Fibroblast of lung (primary cell): ENCODE measurements at places on chromosomes 1 and 21.

- no peak for DNase-seq
Observed at GRCh38 chr1:235671992-235672391, 22.4 kb upstream of the GNG4 start.

DNA sequence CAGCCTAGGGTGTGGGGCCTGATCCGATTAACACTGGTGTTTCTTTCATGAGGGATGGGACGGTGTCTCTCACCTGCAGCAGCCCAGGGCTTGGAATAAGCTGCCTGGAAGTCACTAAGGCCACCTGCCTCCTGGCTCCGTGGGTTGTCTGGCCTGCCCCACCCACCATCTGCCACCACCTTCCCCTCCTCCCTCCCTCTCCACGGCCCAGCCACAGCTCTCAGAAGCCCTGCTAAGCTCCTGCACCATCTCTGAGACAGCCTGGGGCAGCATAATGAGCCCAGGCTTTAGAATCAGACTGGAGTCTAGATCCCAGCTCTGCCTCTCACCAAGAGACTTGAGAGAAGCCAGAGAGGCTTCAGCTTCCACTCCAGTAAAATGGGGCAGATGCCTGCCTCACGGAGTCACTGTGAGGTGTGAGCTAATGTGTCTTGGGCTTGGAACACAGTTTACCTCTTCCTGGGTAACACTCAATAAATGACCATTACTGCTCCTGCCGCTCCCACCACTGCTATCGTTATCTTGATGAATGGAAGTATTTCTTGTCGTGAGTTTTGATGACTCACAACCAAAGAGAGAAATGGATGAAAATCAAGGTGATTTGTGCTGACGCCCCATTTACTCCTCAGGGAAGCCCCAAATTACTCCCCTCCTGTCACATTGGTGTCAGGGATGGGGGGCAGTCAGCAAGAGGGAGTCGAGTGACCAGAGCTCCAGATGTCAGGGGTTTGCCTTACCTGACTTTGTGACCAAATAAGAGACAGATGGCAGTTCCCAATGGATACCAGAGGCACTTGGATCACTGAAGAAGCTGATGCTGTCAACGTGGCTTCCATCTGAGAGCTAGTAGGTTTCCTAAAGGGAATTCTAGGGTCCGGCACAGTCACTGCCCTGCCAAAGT is 23.5 kb upstream of the C1QA start:
- no peak for DNase-seq

GRCh38 chr1:108046026-108046425 is 81.0 kb upstream of the VAV3 start:
- no peak for DNase-seq

- no peak for DNase-seq
Observed at GRCh38 chr1:3479511-3480368, 25.3 kb downstream of the ARHGEF16 start.

- DNase-seq: no peak
Observed at GRCh38 chr1:27446496-27447020, 43.4 kb downstream of the WASF2 start.

GRCh38 chr1:94617134-94617805 is 75.7 kb upstream of the F3 start:
- peak; percentile 45 for DNase-seq

DNA sequence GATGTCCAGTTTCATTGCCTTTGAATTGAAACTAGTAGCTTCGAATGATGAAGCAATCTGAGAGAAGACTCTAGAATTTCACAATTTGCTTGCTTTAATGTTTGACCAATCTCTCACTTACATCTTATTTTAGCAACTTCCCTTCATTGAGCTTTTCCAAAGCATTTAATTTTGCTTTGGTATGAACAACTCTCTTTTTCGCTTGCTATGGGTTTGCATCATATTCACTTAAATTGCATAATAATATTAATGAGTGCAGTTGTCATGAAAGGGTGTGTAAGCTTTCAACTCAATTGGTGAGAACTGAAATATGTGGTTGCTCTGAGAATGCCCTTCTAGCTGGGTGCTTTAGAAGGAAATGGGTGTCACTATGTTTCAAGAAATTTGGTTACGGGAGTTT is 309.2 kb downstream of the HLX start:
- no peak for DNase-seq

- DNase-seq: no peak
Observed at GRCh38 chr1:53339736-53340635, 12.1 kb upstream of the LRP8 start.
